ENCODE measurements at places on chromosomes 5 and 9. TPM values are rescaled to one million over a fixed set of nuclear protein-coding genes. Genes with fewer than 3 reads are reported as not detected.

DNA sequence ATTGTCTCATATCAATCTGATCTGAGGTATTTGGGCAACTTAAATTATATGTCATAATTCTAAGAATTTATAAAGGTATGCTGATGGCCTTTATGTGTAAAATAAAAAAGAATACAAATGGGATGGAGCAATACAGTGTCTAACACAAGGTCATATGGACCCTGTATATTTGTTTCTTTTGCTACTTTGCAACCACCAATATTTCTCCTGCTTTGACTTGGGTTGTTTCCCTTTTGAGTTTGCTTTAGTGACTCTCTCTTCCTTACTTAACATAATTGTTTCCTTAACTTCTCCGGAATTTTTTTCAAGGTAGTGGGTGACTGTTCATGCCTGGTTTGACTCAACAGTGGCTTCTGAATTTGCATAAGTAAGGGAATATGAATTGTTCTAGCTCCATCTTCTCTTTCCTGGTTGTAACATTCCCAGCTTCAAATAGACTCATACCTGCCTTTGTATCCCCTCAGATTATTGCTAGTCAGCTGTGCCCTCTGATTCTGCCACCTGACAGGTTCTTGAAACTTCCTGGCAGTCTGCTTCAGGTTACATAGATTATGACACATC, 30.2 kb upstream of the ANXA1 start:
- H3K27me3 ChIP-seq: no peaks in the 10 kb centered on the region
- no peaks in the 10 kb centered on the region for H3K4me1 ChIP-seq
- DNase-seq: no peak
- H3K36me3 ChIP-seq: no peaks in the 10 kb centered on the region

GRCh38 chr5:74402553-74402952, 238.0 kb downstream of the ENC1 start:
- no peak for DNase-seq
- H3K36me3 ChIP-seq: no peaks in the 10 kb centered on the region
- no peak overlapping the region for H3K27ac ChIP-seq
- H3K4me1 ChIP-seq: peaks cover 11% of the 10 kb centered on the region
- no peaks in the 10 kb centered on the region for H3K27me3 ChIP-seq
- no peak overlapping the region for H3K4me3 ChIP-seq

DNA sequence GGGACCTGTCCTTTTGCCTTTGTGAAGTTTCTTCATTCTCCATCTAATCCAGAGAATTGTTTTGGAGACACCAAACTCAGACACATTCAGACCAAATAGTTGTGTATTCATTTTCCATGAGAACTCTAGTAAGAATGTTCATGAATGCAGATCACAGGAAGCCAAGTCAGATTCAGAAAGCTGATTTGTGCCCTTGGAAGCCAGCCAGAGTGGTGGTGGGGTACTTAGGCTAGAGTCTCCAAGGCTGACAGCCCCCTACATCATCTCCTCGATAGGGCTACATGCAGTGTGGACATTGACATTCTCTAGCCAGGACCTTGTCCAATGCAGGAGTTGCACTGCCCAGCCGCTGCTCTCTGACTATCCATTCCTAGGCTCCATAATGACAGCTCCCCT, 137.6 kb downstream of the UGCG start:
- H3K4me3 ChIP-seq: no peak overlapping the region
- H3K27me3 ChIP-seq: no peaks in the 10 kb centered on the region
- no peak overlapping the region for H3K27ac ChIP-seq
- H3K4me1 ChIP-seq: peaks cover 59% of the 10 kb centered on the region
- DNase-seq: no peak

GRCh38 chr9:16039988-16040761, 487.3 kb downstream of the CCDC171 start:
- H3K4me1 ChIP-seq: no peaks in the 10 kb centered on the region
- no peak overlapping the region for H3K4me3 ChIP-seq
- H3K36me3 ChIP-seq: no peaks in the 10 kb centered on the region
- no peak for DNase-seq

- H3K4me1 ChIP-seq: peaks cover 21% of the 10 kb centered on the region
- H3K4me3 ChIP-seq: no peak overlapping the region
- H3K27me3 ChIP-seq: no peaks in the 10 kb centered on the region
- DNase-seq: no peak
- no peaks in the 10 kb centered on the region for H3K36me3 ChIP-seq
These were observed 52.2 kb upstream of the DHFR start for GRCh38 chr5:80706835-80707447.

PCDHA10 gene
- total RNA-seq: not detected
